ENCODE measurements at places on chromosomes 6 and 20. TPM values are rescaled to one million over a fixed set of nuclear protein-coding genes. Genes with fewer than 3 reads are reported as not detected.
A peak's percentile ranks its signal among the peaks of the same experiment; 100 is the strongest.

GNMT gene
- 0.81 TPM for polyA plus RNA-seq

DNA sequence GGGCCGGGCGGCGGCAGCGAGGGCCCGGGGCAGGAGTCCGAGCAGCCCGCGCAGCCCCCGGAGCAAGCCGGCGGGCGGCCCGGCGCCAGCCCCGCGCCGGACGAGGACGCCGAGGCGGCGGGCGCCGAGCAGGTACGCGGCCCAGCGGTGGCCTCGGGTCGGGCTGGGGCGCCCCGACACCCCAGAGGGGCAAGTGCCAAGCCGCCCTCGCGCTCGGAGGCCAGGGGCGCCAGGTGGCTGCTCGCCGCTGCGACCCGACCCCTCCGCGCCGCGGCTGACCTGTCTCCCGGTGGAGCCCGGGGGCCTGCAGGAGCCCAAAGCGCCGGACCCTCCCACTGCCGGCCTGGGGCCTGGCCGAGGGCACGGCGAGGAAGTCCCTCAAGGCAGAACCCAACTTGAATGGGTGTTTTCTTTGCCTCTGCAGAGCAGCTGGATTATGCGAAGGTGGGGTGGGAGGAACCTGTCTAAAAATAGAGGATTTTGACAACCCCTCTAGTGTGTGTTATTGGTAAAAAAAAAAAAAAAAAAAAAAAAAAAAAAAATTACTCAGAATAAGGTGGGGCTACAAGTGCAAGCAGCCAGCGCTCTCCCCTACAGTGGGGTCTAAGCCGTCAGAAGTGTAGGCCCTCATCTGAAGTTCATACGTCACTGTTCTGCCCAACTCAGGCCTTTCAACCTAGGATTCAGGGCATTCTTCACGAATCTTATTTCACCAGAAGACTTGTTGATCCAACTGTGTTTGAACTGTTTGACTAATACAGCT is 609 bp downstream of the OGFRL1 start:
- peak; percentile 23 for DNase-seq

LRRN4 gene
- 0.21 TPM for polyA plus RNA-seq

LAMA2 gene
- 145 TPM for polyA plus RNA-seq

- no peak for DNase-seq
Measured at GRCh38 chr6:95285881-95286280, 291.5 kb upstream of the MANEA start.

GRCh38 chr6:30019819-30020218 is 41.2 kb upstream of the POLR1H start:
- DNase-seq, result no peak

GRCh38 chr6:142796571-142796970 is 148.4 kb downstream of the HIVEP2 start:
- DNase-seq, result no peak

DNA sequence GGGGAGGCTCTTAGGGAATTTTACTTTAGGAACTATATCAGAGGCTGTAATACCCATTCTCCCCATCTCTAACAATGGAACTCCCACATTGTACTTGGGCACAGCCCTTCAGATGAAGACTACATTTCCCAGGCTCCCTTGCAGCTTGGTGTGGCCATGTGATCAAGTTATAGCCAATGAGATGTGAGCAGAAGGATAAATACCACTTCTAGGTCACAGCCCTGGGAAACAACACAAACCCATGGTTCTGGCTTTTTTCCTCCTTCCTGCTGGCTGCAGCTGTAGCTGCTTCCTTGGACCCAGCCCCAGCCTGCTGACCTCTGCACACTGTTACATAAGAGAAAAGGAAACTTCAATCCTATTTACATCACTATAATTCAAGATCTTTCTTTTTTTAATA is 445.9 kb upstream of the JARID2 start:
- peak; percentile 59 for DNase-seq

SLC13A3 gene
- 3.5 TPM for polyA plus RNA-seq

ENPP5 gene
- polyA plus RNA-seq, result 5.1 TPM

PROKR2 gene
- not detected for polyA plus RNA-seq

DNA sequence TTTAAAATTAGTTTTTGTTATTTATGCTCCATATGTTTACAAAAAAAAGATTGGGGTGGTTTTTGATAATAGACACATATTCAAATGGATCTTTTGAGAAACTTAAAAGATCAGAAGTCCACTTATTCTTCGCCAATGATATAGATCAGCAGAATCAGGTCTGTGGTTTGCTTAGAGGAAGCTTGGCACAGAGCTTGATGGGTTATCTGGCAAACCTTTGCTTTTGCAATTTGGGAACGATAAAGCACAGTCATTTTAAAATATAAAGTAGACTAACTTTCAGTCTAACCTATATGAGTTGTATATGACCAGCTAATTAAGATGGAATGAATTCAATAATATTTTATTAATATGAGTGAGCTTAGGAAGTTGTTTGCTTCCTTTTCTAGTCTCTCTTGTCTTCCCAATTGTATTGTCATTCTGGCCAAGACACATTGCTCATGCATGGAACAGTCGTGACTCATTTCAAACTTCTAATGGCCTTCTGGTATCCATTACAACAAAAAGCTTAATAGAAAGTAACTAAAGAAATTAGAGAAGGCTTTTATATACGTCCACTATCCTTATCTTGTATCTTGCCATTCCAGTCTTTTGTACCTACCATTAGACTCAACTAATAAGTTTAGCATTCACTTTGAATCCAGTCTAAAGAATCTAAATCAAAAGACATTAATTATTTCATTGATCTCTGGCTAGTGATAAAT is 118.7 kb downstream of the TBX18 start:
- no peak for DNase-seq

HCK gene
- polyA plus RNA-seq, result 9.2 TPM

DNA sequence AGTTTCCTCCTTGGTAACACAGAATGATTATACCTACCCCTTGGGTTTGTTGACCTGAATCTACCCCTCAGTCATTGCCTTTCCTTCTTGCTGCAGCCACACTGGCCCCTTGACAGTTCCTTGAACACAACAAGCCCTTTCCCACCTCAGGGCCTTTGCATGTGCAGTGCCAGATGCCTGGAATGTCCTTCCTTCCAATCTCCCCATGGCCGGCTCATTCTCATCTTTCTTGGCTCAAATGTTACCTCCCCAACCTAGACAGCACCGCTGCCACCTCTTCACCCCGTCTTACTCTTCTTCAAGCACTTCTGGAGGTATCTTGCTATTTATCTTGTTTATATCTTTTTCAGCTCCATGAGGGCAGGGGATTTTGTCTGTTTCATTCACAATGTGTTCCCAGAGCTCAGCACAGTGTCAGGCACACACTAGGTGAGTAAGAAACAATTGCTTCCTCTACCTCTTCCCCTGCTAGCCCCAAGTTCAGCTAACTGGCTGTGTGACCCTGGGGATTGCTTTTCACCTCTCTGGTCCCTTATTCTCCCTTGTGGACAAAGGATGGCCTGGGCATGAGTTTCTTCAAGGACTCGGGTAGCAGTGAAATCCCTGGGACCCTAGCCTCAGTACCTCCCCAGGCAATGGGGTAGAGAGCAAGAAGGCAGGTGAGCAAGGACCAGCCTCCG is 121.5 kb downstream of the CEBPB start:
- no peak for DNase-seq

CLVS2 gene
- 0.50 TPM for polyA plus RNA-seq

- no peak for DNase-seq
Measured at GRCh38 chr20:14723614-14724013, 386.2 kb upstream of the FLRT3 start.

GRCh38 chr20:44660581-44660980 is 9.1 kb upstream of the ADA start:
- DNase-seq, result no peak

DNA sequence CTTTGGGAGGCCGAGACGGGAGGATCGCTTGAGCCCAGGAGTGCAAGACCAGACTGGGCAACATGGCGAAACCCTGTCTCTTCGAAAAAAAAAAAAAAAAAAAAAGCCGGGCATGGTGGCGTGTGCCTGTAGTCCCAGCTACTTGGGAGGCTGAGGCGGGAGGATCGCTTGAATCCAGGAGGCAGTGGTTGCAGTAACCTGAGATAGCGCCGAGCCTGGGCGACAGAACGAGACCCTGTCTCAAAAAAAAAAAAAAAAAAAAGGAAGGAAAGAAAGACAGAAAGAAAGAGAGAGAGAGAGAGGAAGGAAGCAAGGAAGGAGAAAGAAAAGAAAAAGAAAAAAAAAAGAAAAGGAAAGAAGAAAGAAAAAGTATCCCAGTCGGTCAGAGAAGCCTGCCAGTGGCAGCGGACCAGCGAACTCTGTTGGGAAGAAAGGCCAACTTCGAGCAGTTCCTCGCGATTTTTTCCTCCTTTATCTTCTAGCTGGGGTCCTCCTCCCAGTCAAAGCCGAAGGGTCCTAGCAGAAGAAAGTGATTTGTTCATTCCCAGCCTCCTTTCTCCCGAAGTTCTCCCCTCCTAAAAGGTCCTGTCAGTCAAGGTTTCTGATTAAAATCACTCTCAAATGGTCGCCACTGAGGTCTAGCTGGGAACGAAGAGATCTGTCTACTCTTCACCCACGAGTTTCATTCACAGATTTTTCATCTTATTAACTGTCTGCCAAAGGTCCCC is 2.4 kb upstream of the SYCP2L start:
- DNase-seq, result no peak

DNA sequence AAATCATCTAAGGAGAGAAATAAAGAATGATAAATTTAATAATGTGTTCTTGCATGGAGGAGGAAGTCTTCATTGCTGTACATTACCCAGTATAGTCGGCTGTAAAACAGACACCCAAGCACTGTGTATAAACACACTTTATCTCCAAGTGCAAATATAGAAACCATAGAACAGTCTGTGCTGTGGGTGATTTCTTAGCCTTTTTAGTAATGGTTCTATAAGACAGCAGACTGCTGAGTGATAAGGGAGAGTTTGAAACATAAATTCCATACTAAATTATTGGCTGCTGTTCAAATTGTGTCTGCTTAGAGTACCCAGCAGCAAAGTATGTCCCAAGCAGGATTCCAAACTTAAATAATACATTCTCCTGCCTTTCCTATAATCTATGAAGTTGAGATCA is 4.6 kb downstream of the FILIP1 start:
- no peak for DNase-seq

SOBP gene
- polyA plus RNA-seq, result 17.4 TPM

MAFB gene
- polyA plus RNA-seq, result 9.9 TPM

MYH7B gene
- polyA plus RNA-seq, result 82.2 TPM

- DNase-seq, result no peak
Measured at GRCh38 chr20:46108435-46108841, 9.7 kb upstream of the CD40 start.

DNA sequence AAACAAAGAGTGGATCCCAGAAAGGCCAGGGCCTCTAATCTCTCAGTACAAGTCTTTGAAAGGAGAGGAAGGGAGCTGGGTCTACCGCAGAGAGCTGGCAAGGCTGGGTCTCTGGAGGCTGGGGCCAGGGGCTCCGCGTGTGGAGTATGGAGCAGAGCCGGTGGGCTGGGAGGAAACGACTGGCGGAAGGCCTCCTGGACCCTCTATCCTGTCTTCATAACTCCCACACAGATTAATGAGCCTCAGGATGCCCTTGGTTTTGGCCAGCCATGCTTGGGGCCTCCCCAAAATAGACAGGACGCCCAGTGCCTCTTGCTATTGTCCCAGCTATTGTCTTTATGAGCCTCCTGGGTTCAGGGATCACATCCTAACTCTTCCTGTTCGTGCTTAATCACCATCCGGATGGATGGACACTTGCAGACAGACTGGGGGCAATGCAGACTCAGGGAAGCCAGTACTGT is 306.4 kb downstream of the DHX35 start:
- DNase-seq, result peak; percentile 55

GRCh38 chr20:51735728-51736600 is 32.2 kb downstream of the ATP9A start:
- DNase-seq, result no peak

ARMC2 gene
- polyA plus RNA-seq, result not detected

DNA sequence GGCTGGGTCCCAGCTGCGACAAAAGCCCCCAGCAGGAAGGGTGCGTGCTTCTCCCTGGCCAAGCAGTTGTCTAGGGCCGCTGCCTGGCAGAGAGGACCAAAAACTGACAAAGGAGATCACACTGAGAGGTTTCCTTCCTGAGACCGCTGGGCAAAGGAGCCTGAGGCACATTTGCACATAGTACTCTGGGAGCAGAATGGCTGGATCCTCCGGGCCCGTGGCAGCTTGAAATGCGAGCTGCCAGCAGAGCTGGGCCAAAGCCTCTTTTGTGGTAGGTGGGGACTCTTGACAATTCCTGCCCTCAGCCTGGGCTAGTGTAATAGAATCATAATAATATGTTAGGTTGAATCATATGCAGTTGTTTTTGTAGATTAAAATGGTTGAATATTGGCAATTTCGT is 33.1 kb upstream of the RNF8 start:
- no peak for DNase-seq

DNA sequence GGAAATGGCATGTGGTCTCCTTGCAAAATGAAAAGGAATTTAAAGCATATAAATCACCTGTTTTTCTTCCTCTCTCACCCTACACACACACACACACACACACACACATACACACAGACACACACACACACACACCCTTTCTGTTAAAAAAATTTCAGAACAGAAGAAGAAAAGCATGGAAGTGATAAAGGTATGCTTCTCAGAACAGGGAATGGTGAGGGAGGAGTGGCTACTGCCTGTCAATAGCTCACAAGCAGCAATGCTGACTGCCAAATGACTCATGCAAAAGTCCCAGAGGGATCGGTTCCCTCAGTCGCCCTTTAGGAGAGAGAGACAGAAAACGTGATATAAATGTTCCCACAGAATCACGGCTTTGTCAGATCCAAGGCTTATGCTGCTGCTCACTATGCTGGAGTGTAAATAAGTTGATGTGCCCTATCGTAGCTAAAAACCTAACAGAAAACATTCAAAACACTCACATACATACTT is 102.6 kb downstream of the IBTK start:
- DNase-seq, result peak; percentile 53

GRCh38 chr20:36098364-36098763 is 56.2 kb upstream of the EPB41L1 start:
- DNase-seq, result no peak

RNF146 gene
- 69.5 TPM for polyA plus RNA-seq

HRH3 gene
- polyA plus RNA-seq, result 0.28 TPM

GHRH gene
- polyA plus RNA-seq, result not detected

THBD gene
- 8.3 TPM for polyA plus RNA-seq

POPDC3 gene
- 94.1 TPM for polyA plus RNA-seq

GRCh38 chr20:43959079-43959919 is 44.6 kb downstream of the TOX2 start:
- DNase-seq, result no peak

- DNase-seq, result no peak
Measured at GRCh38 chr6:123896869-123897268, 93.2 kb downstream of the NKAIN2 start.

XRN2 gene
- polyA plus RNA-seq, result 58.7 TPM

DNA sequence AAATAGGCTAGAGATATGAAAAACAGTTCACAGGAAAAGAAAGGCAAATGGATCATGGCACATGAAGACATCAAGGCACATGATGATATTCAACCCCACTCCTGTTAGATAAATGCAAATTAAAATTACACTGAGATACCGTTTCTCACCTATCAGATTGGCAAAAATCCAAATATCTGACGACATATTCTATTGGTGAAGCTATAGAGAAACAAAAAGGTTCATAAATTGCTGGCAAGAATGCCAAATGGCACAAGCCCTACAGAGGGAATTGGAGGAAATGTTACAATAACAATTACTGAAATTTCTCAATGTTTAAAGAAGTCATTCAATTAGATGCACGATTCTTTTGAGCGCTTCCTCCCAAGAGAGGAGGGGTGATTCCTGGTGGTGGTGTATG is 45.3 kb upstream of the DSN1 start:
- no peak for DNase-seq
